ENCODE measurements at places on chromosomes 13 and 19.

DNA sequence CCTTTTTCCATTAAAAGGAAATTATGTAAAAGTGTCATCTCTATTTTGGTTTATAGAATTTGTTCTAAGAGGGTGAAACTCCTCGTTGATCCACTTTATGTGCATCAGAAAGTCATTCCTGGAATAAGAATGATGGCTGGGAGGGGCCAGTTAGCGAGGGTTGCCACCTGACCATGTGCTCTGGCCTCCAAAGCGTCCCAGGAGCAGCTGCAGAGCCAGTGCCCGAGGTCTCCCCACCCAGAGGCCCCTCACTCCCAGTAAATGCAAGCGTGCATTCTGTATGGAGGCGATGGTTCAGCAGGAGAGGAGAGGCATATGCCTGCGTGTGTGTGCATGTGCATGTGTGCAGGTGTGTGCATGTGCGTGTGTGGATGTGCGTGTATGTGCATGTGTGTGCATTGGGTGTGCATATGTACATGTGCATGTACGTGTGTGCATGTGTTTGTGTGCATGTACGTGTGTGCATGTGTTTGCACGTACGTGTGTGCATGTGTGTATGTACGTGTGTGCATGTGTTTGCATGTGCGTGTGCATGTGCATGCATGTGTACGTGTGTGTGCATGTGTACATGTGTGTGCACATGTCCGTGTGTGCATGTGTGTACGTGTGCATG is 345.8 kb downstream of the TEX29 start:
- DNase-seq, result no peak

GRCh38 chr19:14731200-14731599 is 41.4 kb downstream of the ZNF333 start:
- no peak for DNase-seq

DNA sequence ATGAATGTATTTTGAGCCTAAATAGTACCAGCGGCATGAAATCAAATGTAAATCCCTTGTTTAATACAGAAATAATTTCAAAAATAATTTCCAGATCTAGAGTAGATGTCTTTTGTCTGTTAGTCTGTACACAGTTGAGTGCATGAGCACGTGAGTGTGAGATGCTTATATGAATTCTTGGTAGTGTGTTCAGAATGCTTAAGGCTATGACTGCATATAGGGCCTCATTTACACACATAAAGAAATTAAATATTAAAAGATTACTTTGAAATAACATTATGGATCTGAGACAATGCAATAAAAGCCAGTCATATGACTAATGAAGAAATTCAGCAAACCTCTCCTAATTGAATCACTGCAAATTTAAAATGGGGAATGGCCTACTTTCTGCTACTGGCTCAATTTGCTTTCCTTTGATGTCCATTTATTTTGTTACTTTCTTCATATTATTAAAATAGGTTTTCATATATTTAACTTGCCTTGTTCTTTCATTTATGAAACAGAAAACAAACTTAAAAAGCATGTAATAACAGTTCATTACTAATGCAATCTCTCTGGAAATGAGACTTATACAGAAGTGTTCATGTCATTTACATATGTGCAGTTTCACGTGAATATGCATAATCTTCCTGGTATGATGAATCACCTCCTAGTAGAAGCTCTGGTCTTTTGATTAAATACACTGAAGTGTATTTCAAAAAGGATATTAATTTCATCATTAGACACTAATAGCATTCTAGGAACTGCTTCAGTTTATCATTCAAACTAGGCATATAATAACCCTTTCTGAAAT is 4.5 kb downstream of the AMER2 start:
- DNase-seq, result no peak

DNA sequence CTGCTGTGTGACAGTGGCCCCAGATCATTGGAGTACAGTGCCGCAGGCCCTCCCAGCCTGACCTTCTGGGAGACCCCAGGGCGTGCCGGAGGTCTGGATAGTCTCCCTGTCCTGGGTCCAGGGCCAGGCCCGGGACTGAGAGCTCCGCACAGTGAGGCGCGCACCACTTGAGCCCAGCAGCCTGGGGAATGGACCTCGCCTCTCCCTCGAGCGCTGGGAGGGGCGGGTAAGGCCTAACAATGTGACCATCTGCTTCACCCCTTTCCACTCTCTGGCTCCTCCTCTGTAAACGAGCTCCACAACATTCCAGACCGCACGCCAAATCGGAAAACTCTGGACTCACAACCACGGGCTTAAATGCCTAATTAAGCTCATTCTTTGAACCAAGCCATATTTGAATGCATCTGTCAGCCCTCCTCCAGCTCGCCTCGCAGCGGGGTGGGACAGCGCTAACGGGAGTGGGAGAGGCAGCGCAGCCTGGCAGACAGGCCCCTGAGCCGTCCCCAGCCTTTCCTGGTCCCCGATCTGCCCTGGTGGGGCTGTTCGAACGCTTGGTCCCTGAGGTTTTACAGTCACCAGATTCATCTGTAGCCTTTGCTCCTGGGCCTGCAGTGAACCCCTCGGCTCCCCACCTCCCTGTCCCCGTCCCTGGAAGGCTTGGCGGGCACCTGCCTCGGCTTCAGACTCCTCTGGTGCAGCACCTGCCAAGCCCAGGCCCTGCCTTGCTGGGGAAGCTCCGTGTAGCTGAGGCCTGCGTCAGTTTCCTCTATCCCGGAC is 120.7 kb upstream of the VSTM2B start:
- DNase-seq, result no peak

DNA sequence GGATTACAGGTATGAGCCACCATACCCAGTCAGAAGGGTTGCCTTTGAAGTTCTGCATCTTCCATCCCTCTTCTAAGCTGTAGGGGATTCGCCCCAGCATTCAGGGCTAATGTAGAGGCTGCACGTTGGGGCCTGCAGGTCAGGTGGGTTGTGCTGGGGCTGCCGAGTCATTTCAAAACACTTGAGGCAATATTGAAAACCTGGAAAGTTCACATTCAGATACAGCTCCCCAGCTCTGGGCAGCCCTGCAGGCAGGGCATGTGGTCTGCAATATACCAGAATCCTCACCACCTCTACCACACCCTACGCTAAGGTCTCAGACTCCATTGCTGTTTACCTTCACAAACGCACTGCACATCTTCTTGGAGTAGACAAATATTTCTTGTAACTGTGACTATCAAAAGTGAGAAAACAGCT is 24.6 kb downstream of the CCNE1 start:
- DNase-seq, result no peak

GRCh38 chr19:23343434-23344010 is 51.7 kb downstream of the ZNF91 start:
- no peak for DNase-seq

DNA sequence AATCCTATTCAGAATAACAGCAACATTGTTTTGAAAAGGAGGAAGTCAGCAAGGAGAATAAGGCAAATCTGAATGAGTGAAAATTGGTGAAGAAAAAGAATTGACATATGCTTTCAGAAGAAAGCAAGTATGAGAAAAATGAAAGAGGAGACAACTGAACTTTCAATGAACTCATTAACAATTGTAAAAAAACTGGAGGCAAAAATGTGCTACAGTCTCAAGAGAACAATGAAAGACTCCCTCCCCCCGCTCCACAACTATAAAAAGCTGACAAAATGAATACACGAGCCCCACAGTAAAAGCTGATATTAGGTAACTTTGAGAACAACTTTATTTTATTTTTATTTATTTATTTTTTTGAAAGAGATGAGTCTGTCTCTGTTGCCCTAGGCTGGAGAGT is 373.1 kb downstream of the DIAPH3 start:
- no peak for DNase-seq

GRCh38 chr19:52307275-52307674 is 10.3 kb downstream of the ZNF480 start:
- DNase-seq, result peak; percentile 13

GRCh38 chr19:30419568-30420180 is 47.5 kb downstream of the ZNF536 start:
- DNase-seq, result no peak

DNA sequence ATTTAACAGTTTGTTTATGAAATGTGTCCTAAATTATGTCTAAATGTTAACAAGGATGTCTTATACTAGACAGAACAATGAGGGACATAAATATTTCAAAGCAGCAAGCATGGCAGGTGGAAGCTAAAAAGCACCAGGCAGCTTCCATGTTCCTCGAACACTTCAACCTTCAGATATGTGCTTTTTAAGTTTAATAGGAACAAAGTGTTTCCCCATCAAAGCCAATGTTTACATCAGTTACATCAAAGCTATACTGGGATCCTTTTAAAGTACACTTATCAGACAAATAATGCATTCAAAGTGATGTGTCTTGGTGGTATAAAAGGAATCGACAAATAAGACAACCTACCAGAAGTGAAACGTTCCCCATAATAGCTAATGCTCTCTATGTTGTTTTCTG is 2841.1 kb upstream of the PCDH20 start:
- no peak for DNase-seq

- no peak for DNase-seq
These were observed 29.6 kb downstream of the ELL start for GRCh38 chr19:18491995-18492953.

- DNase-seq, result no peak
These were observed 534.0 kb downstream of the EFNB2 start for GRCh38 chr13:106001443-106001842.

DNA sequence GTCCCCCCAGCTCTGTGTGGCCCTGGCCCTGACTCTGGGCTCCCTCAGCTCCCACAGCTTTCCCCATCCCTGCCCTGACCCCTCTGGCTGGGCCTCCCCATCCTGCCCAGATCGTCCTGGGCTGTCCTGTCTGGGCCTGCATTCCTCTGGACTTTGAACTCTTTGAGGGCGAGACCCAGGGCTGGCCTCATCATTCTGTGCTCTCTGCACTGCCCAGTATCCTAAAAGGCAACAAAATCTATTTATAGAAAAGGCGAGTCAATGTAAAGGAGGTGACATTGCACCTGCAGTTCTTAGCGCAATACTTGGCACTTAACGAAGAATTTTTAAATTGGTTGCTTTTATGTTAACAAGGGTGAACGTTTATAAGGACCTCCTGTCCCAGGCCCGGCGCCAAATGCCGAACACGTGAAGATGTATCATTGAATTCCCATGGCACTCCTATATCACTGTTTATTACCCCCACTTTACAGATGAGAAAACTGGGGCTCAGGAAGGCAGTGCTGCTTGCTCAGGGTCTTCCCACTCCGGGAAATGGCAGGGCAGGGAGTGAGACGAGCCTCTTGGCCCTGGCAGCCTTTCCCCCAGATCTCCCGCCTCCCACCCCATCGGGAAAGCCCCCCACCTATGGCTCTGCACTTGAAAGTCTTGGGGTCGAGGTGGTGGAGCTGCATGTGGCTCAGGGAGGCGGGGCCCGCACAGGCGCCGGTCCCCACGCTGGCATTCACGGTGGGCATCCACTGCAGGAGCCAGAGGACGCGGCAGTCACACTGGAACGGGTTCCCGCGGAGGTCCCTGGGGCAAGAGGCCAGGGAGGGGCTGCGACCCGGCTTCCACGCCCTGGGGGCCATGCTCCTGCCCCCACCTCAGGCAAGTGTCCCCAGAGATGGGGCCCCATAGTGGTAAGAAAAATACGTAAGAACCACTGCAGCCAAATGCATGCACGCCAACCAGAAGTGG is 3.8 kb downstream of the LGI4 start:
- no peak for DNase-seq

DNA sequence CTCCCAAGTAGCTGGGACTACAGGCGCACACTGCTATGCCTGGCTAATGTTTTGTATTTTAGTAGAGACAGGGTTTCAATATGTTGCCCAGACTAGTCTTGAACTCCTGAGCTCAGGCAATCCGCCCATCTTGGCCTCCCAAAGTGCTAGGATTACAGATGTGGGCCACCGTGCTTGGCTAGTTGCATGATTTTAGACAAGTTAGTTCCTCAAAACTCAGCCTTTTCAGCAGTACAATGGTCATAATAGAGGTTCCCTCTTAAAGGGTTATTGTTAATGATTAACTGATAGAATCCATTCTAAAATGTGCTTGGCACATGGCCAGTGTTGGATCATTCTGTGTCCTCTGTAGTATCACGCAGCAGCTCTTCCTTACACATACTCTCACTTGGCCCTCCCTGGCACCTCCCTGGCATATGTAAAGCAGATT is 19.5 kb upstream of the IFT88 start:
- no peak for DNase-seq

GRCh38 chr13:113969973-113970611 is 3.8 kb downstream of the C13orf46 start:
- DNase-seq, result no peak

- DNase-seq, result no peak
These were observed 57.3 kb upstream of the LRCH1 start for GRCh38 chr13:46495651-46496050.

GRCh38 chr13:65268009-65268408 is 1962.1 kb downstream of the PCDH9 start:
- DNase-seq, result no peak

All from CD4-positive, alpha-beta T cell treated with Interleukin-17A for 1 hour (primary cell).